Stomach (tissue), 19 donors: ENCODE measurements at places on chromosomes 3 and 15. TPM values are rescaled to one million over a fixed set of nuclear protein-coding genes. Genes with fewer than 3 reads are reported as not detected.

Gene STRA6
- total RNA-seq = not detected

Gene C3orf22
- total RNA-seq = not detected

Gene ITGA11
- total RNA-seq = 4.3 TPM

Gene GOLGA6L4
- total RNA-seq = 0.45 TPM

Gene SRPRB
- total RNA-seq = 9.3 TPM

Gene TRIM42
- not detected for total RNA-seq

Gene MAP1A
- total RNA-seq = 4.8 TPM

Gene ZBTB11
- total RNA-seq = 6.7 TPM

Gene CMTM8
- total RNA-seq = not detected

Gene HTR3C
- not detected for total RNA-seq

Gene GNAI2
- 84.8 TPM for total RNA-seq

Gene TUBGCP4
- total RNA-seq = 47.3 TPM

Gene RUVBL1
- total RNA-seq = not detected

Gene KCNMB3
- 7.2 TPM for total RNA-seq

Gene ANKRD63
- total RNA-seq = not detected

Gene TLR9
- total RNA-seq = not detected

Gene SERPINI2
- not detected for total RNA-seq

Gene ALAS1
- total RNA-seq = 51.6 TPM

Gene GPR171
- 37.5 TPM for total RNA-seq

Gene GOLGA8H
- total RNA-seq = not detected

Gene C3orf52
- total RNA-seq = 54.2 TPM

Gene GCNT3
- total RNA-seq = 4.8 TPM

Gene UTS2B
- not detected for total RNA-seq

Gene SH2D7
- total RNA-seq = not detected

Gene SEC61A1
- total RNA-seq = 54.5 TPM

Gene XIRP1
- not detected for total RNA-seq

Gene TKT
- total RNA-seq = 247 TPM

Gene EPHA6
- total RNA-seq = 179 TPM

Gene PLA2G4E
- total RNA-seq = not detected

Gene GOLGA8T
- total RNA-seq = not detected

Gene CYP1A2
- not detected for total RNA-seq

Gene UNC45A
- total RNA-seq = 45.0 TPM

Gene PRICKLE2
- 59.1 TPM for total RNA-seq

Gene CLDN18
- total RNA-seq = 931 TPM

Gene KLHL40
- not detected for total RNA-seq

Gene RHOV
- total RNA-seq = 1.7 TPM
